Mammary epithelial cell (primary cell): ENCODE measurements at places on chromosomes 11 and 22. TPM values are rescaled to one million over a fixed set of nuclear protein-coding genes. Genes with fewer than 3 reads are reported as not detected.

DNA sequence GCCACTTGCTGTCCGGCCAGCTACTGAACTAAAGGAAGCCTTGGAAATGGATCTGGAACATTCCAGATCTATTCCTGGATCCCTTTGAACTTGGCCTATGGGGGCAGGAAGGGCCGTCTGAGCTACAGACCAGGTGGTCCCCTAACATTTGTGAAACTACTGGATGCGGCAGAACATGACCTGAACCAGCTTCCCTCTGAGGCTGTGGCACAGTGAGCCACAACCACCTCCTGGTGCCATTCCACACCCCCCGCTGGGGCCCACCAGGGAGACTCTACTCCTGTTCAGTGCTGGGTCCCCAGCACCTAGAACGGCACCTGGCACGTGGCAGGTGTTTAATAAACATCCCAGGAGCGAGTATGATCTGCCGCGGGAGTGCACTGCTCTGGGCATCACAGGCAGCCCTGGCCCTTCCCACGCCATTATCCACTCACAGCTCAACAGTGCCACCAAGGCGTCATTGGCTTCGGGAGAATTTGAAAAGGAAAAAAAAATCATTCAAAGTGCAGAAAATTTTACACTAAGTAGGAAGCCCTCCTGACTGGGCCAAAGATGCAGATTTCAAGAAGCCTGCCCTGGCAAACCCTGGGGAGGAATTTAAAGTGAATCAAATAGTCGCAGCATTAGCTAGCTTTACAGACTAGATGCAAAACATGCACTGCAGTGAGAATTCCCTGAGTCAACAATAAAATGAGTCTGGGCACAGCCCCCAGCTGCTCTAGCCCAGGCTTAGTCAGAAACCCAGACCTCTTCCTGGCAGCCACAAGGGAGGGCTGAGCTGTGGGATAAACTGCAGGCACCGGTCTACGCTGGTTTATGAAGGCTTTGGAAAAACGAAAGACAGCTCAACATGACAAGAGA lies 14.3 kb upstream of the EFCAB6 start:
- DNase-seq: peak; percentile 68

DNA sequence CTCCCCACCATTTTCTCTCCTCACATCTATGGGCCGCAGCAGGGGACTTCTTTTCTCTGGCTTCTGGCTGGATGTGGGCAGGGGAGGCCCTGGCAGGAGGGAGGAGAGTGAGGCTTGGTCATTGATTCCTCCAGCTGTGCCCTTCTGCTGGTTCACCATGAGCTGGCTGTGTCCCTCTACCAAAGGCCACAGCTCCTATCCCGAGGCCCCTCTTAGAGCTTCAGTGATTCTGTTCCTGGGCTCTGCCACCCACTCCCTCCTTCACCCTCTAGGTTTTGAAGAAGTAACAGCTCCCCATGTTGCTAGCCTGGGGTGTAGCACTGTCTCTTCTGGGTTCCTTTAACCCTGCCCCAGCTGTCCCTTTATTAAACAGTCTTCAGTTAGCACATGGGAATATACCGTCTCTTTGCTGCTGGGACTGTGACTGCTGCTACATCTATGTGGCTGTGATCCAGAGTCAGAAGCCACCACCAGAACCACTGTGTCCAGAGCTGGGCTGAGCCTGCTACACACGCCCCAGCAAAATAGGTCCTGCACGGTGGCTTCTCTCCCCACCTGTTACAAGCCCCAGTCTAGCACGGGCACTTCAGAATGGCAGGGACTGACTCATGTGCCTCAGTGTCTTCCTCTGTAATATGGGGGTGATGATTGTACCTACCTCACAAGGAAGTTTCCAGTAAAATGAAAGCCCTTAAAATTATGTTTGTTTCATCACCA lies 578 bp upstream of the PARVG start:
- no peak for DNase-seq

- DNase-seq: peak; percentile 87
These were observed 125.9 kb downstream of the TEAD1 start for GRCh38 chr11:12800032-12800671.

DNA sequence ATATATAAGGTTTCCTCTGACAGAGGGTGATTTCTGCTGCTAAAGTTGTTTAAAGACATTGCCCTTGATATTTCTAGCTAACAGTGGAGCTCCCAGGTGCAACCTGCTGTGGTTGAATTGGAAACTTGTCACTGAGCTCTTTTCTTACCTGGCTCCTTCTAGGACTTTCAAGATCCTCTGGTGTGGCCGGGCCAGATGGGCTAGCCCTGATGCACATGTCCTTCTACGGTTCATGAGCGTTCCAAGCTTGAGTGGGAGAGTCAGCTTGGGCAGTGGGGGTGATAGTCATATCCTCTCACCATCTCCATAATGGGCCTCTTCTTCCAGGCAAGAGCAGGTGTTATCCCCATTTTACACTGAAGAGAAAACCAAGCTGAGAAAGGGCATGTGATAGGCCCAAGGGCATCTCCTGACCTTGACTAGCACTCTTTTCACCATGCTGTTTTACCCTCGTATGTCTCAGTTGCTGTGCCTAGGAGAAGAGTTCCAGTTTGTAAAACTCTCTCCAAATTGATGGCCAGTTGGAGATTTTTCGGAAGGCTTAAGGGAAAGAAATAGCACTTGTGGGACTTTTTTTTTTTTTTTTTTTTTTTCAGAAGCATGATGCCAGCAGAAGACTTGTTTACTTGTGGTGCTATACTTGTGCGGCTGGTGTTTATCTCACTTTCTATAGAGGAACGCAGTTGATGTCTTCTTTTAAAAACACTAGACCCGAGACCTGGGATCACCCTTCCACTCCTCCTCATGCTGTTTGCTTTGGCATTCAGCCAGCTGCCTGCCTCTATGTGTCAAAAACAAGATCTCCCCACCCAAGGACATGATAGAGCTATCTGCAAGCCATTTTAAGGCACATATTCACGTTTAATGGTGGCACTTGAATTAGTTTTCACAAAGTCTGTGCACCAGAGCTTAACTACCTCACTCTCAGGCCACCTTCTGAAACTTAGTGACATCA lies 32.6 kb downstream of the TEAD1 start:
- DNase-seq: no peak

The PHOX2A gene
- not detected for polyA plus RNA-seq

The OR4C11 gene
- not detected for polyA plus RNA-seq

DNA sequence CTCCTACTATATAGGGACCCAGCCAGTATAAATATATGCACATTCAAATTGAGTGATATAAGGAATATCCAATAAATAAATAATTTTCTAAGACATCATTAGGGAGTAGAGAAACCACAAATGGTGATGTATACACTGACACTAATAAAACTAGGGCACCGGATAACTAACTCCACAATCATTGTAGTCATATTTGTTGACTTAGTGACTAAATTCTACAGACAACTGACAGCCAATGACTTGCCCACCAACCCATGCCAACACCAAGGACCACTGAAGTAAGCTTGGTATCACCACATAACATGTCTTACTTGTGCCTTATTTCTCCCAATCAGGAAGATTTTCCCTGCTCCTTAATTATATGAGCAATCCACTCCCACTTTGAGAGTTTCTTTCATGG lies 139.6 kb upstream of the TRPC6 start:
- DNase-seq: peak; percentile 30

GRCh38 chr11:74784234-74784633 lies 35.6 kb downstream of the RNF169 start:
- DNase-seq: no peak

The SMTNL1 gene
- polyA plus RNA-seq: not detected

DNA sequence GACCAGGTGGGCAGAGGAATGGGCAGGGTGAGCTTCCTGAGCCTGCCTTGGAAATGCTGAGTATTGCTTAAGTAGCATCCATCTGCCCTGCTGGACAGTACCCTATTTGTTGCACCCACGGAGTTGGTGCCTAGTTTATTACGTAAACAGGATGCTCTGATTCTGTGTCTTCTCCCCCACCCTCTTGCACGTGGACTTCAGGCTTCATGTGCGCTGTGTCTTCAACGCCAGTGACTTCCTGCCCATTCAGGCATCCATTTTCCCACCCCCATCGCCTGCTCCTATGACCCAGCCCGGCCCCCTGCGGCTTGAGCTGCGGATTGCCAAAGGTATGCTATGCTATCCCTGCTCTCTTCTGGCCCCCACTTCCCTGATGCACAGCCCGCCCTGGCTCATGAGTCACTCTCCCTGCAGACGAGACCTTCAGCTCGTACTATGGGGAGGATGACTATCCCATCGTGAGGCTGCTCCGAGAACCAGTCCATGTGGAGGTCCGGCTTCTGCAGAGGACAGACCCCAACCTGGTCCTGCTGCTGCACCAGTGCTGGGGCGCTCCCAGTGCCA lies 5.7 kb downstream of the ZP1 start:
- DNase-seq: no peak

DNA sequence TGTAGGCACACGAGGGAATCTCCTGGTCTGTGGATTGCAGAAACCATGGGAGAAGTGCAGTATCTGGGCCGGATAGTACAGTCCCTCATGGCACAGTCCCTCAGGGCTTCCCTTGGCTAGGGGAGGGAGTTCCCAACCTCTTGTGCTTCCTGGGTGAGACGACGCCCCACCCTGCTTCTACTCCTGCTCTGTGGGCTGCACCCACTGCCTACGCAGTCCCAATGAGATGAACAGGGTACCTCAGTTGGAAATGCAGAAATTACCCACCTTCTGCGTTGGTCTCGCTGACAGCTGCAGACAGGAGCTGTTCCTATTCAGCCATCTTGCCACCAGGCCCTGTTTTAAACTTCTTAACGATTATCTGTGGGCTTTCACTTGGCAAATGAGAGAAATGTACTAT lies 157.2 kb upstream of the CARD18 start:
- no peak for DNase-seq

GRCh38 chr11:32331792-32332191 lies 103.5 kb downstream of the WT1 start:
- DNase-seq: no peak

- DNase-seq: no peak
These were observed 881.3 kb downstream of the KCNA4 start for GRCh38 chr11:29135504-29135903.

The EPS8L2 gene
- polyA plus RNA-seq: 140 TPM

The TRIM29 gene
- 315 TPM for polyA plus RNA-seq

The BIRC3 gene
- 1.00 TPM for polyA plus RNA-seq
